ENCODE measurements at places on chromosomes 1 and 21. TPM values are rescaled to one million over a fixed set of nuclear protein-coding genes. Genes with fewer than 3 reads are reported as not detected.

DNA sequence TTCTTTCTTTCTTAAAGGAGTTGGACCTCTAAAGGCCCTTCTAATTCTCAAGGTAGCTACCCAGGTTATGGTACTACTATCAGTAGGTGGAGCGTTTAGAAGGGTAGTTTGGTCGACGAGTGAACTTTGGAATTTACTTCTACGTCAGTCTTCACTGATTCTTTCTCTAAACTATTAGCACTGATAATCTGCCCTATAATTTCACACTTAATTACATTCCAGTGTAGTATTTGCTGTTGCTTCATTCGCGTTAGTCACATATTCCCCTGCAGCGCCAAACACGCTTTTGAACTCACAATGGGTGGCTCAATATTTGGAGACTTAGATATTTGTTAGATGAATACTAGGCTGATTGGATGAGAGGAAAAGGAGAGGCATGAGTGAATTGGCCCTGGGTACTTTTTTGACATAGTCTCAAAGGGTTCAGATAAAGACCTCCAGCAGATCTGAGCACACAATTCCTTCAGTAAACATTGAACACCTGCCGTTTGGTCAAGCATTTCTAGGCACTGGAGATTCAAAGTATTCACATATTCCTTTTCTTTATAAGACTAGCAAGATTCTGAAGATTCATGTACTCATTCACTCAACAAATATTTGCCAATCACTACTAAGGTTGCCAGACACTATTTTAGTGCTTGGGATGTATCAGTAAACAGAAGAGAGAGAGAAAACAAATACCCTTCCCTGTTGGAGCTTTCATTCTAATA is 929 bp upstream of the FOXJ3 start:
- peaks cover 64% of the 10 kb centered on the region for H3K4me1 ChIP-seq
- peak overlapping the region; percentile 97 for H3K4me3 ChIP-seq
- H3K27ac ChIP-seq = peak overlapping the region; percentile 91
- no peaks in the 10 kb centered on the region for H3K36me3 ChIP-seq
- peak; percentile 53 for DNase-seq
- no peaks in the 10 kb centered on the region for H3K27me3 ChIP-seq

- peaks cover 72% of the 10 kb centered on the region for H3K4me1 ChIP-seq
- H3K4me3 ChIP-seq = no peak overlapping the region
- H3K27me3 ChIP-seq = no peaks in the 10 kb centered on the region
- no peak for DNase-seq
- peak overlapping the region; percentile 97 for H3K27ac ChIP-seq
Measured at GRCh38 chr1:32755810-32756159, 53.2 kb upstream of the SYNC start.

The AMY1B gene
- not detected for total RNA-seq

The UBASH3A gene
- total RNA-seq = 0.26 TPM

The OR2T2 gene
- not detected for total RNA-seq

- peaks cover 43% of the 10 kb centered on the region for H3K4me1 ChIP-seq
- peak overlapping the region; percentile 99 for H3K4me3 ChIP-seq
- peaks cover 7% of the 10 kb centered on the region for H3K36me3 ChIP-seq
Measured at GRCh38 chr1:11058595-11059154, 1.1 kb downstream of the SRM start.

DNA sequence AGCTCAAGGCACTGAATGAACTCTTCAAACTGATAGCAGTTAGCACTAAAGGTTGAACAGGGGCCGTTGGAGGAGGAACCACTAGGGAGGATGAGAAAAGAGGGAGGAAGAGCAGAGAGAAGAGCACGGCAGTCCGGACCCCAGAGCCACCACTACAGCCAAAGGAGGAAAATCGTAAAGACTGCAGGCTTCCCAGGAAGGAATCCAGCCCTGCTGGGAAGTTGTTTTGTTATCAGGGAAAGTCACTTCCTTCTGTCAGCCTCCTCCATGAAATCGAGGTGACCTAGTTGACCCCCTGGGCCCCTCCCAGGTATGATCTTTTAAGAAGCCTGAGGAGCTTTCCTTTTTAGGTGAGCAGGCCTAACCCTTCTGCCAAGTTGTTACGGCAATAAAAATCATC is 88.2 kb downstream of the PBX1 start:
- DNase-seq = no peak
- H3K36me3 ChIP-seq = no peaks in the 10 kb centered on the region
- peaks cover 82% of the 10 kb centered on the region for H3K4me1 ChIP-seq
- no peak overlapping the region for H3K27ac ChIP-seq
- no peak overlapping the region for H3K4me3 ChIP-seq

The AGPAT3 gene
- 21.8 TPM for total RNA-seq

The GRIK3 gene
- 0.99 TPM for total RNA-seq

GRCh38 chr1:94974241-94974640 is 47.3 kb upstream of the CNN3 start:
- H3K27me3 ChIP-seq = no peaks in the 10 kb centered on the region
- no peak for DNase-seq
- H3K4me3 ChIP-seq = no peak overlapping the region

- no peak overlapping the region for H3K4me3 ChIP-seq
- no peaks in the 10 kb centered on the region for H3K36me3 ChIP-seq
- H3K27me3 ChIP-seq = no peaks in the 10 kb centered on the region
Measured at GRCh38 chr1:20689645-20690056, 28.2 kb downstream of the KIF17 start.

- no peaks in the 10 kb centered on the region for H3K27me3 ChIP-seq
- H3K4me3 ChIP-seq = peak overlapping the region; percentile 87
Measured at GRCh38 chr1:45490121-45490625, 790 bp downstream of the TESK2 start.

The TCP10L gene
- total RNA-seq = 0.26 TPM

GRCh38 chr1:27360159-27361043 is 6.4 kb downstream of the MAP3K6 start:
- H3K27me3 ChIP-seq = no peaks in the 10 kb centered on the region
- H3K27ac ChIP-seq = no peak overlapping the region
- DNase-seq = peak; percentile 36

- no peak overlapping the region for H3K4me3 ChIP-seq
- no peaks in the 10 kb centered on the region for H3K27me3 ChIP-seq
- no peak overlapping the region for H3K27ac ChIP-seq
- peaks cover 20% of the 10 kb centered on the region for H3K4me1 ChIP-seq
- no peak for DNase-seq
Measured at GRCh38 chr1:9198538-9199361, 35.8 kb upstream of the H6PD start.

GRCh38 chr1:28927266-28927647 is 12.9 kb downstream of the EPB41 start:
- H3K27me3 ChIP-seq = no peaks in the 10 kb centered on the region
- H3K36me3 ChIP-seq = no peaks in the 10 kb centered on the region
- H3K27ac ChIP-seq = peak overlapping the region; percentile 47
- no peak for DNase-seq
- H3K4me1 ChIP-seq = peaks cover 27% of the 10 kb centered on the region

GRCh38 chr1:23224739-23225648 is 7.7 kb upstream of the HTR1D start:
- no peaks in the 10 kb centered on the region for H3K4me1 ChIP-seq
- H3K4me3 ChIP-seq = no peak overlapping the region
- no peak for DNase-seq
- H3K36me3 ChIP-seq = no peaks in the 10 kb centered on the region
- no peaks in the 10 kb centered on the region for H3K27me3 ChIP-seq

The LIX1L gene
- total RNA-seq = 16.5 TPM

GRCh38 chr1:167899253-167899681 is 14.7 kb downstream of the ADCY10 start:
- H3K36me3 ChIP-seq = no peaks in the 10 kb centered on the region
- H3K27ac ChIP-seq = no peak overlapping the region
- peaks cover 6% of the 10 kb centered on the region for H3K4me1 ChIP-seq
- H3K27me3 ChIP-seq = no peaks in the 10 kb centered on the region
- peak; percentile 64 for DNase-seq

DNA sequence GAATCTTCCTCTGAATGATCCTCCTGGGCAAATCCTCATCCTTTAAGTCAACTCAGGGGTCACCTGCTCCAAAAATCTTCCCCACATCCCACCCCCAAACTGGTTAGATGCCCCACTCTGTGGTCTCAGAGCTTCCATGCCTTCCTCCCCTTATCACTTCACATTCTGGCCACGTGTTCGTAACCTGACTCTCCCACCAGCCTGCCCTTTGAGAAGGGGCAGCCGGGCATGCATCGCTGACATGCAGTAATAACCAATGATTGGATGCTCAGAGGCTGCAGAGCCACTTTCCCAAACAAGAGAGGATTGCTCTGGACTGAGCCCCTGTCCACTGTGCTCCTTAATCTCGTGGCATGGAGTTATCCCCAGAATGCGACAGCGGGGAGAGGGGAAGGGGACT is 7.0 kb downstream of the LELP1 start:
- no peak overlapping the region for H3K27ac ChIP-seq
- H3K4me1 ChIP-seq = no peaks in the 10 kb centered on the region
- H3K4me3 ChIP-seq = no peak overlapping the region
- no peak for DNase-seq

GRCh38 chr1:40029608-40030007 is 10.9 kb upstream of the CAP1 start:
- H3K27me3 ChIP-seq = no peaks in the 10 kb centered on the region
- H3K36me3 ChIP-seq = no peaks in the 10 kb centered on the region
- H3K4me1 ChIP-seq = peaks cover 6% of the 10 kb centered on the region
- H3K27ac ChIP-seq = no peak overlapping the region

DNA sequence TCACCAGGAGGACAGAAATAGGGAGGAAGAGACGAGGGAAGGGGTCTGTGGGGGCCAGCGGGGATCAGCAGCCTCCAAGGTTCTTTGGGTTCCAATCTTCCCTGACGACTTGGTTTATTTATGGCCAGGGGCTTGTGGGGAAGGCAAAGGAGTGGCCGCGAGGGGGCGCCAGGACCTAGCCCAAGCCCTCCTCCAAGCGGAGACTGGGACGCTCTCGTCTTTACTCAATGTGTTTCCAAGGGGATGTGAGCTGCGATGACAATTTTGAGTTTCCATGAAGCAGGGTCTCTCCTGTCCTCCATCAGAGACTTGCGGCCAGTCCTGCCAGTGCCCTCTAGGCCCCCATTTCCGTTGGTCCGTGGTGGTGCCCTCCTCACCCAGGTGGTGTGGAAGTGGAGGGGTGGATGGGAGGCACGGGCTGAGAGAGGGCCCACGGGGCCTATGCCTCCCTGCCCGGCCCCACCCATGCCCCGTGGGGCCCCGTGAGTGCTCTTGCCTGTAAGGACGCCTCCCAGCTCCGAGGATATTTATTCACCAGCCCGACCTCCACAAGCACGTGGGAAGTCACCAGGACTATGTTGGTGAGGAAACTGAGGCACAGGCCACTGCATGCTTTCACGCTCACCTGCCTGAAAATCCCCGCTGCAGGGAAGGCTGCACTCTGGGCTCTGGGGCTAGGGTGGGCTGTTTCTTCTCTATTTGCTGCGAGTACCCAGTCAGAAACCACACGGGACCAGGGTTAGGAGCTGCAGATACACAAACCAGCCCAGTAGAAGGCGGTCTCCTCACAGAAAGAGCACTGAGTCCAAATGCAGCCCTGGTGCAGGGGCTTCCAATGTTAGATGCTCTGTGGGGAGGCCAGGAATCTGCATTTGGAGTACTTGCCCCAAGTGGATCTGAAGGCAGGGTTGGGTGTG is 26.5 kb downstream of the DMRTB1 start:
- H3K27me3 ChIP-seq = no peaks in the 10 kb centered on the region
- peaks cover 3% of the 10 kb centered on the region for H3K4me1 ChIP-seq
- DNase-seq = peak; percentile 72
- no peak overlapping the region for H3K27ac ChIP-seq

The FCRLB gene
- total RNA-seq = not detected

- no peak overlapping the region for H3K4me3 ChIP-seq
- no peaks in the 10 kb centered on the region for H3K36me3 ChIP-seq
- no peaks in the 10 kb centered on the region for H3K27me3 ChIP-seq
- no peak overlapping the region for H3K27ac ChIP-seq
- DNase-seq = no peak
Measured at GRCh38 chr1:111332190-111332589, 41.5 kb downstream of the CHIA start.

The MPL gene
- not detected for total RNA-seq

The TRAF3IP3 gene
- 4.7 TPM for total RNA-seq

- no peak for DNase-seq
- H3K27me3 ChIP-seq = no peaks in the 10 kb centered on the region
- no peaks in the 10 kb centered on the region for H3K36me3 ChIP-seq
Measured at GRCh38 chr1:39182804-39183203, 21.7 kb upstream of the MACF1 start.

The PEX11B gene
- total RNA-seq = 10.5 TPM

- DNase-seq = peak; percentile 34
- H3K36me3 ChIP-seq = no peaks in the 10 kb centered on the region
- no peak overlapping the region for H3K4me3 ChIP-seq
- no peaks in the 10 kb centered on the region for H3K4me1 ChIP-seq
Measured at GRCh38 chr1:161738627-161739287, 10.8 kb upstream of the DUSP12 start.

DNA sequence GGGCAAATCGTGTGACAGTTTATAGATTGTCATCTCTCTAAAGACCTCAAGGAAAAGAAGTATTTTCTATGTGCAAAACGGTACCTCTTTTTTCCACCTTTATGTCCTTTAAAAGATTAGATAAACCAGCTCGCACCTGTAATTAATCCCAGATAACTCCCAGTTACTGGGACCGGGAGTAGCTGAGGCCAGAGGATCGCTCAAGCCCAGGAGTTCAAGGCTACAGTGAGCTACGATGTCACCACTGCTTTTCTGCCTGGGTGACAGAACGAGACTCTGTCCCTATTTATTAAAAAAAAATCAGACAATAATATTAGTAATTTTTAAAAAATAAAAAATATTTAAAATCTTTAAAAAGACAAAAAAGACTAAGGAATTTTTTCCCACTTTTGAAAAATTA is 141.4 kb downstream of the NR5A2 start:
- H3K27me3 ChIP-seq = no peaks in the 10 kb centered on the region
- H3K4me1 ChIP-seq = peaks cover 23% of the 10 kb centered on the region
- no peak overlapping the region for H3K27ac ChIP-seq
- no peak for DNase-seq

- no peaks in the 10 kb centered on the region for H3K4me1 ChIP-seq
- no peak overlapping the region for H3K4me3 ChIP-seq
- H3K36me3 ChIP-seq = no peaks in the 10 kb centered on the region
- no peak for DNase-seq
Measured at GRCh38 chr1:87202922-87203655, 125.6 kb upstream of the LMO4 start.

- H3K27ac ChIP-seq = peak overlapping the region; percentile 17
- no peaks in the 10 kb centered on the region for H3K36me3 ChIP-seq
- H3K4me1 ChIP-seq = peaks cover 60% of the 10 kb centered on the region
- no peak overlapping the region for H3K4me3 ChIP-seq
- DNase-seq = peak; percentile 37
Measured at GRCh38 chr1:58882322-58882948, 98.6 kb upstream of the JUN start.

GRCh38 chr1:65112811-65113210 is 35.2 kb upstream of the AK4 start:
- no peak for DNase-seq
- peaks cover 8% of the 10 kb centered on the region for H3K4me1 ChIP-seq
- H3K4me3 ChIP-seq = no peak overlapping the region
- no peak overlapping the region for H3K27ac ChIP-seq

The PEAR1 gene
- 5.2 TPM for total RNA-seq

GRCh38 chr21:45228656-45229240 is 58.9 kb downstream of the POFUT2 start:
- H3K36me3 ChIP-seq = no peaks in the 10 kb centered on the region
- no peaks in the 10 kb centered on the region for H3K4me1 ChIP-seq
- H3K4me3 ChIP-seq = no peak overlapping the region
- no peaks in the 10 kb centered on the region for H3K27me3 ChIP-seq
- DNase-seq = no peak
- H3K27ac ChIP-seq = no peak overlapping the region
